ENCODE measurements at places on chromosomes 4 and X.

DNA sequence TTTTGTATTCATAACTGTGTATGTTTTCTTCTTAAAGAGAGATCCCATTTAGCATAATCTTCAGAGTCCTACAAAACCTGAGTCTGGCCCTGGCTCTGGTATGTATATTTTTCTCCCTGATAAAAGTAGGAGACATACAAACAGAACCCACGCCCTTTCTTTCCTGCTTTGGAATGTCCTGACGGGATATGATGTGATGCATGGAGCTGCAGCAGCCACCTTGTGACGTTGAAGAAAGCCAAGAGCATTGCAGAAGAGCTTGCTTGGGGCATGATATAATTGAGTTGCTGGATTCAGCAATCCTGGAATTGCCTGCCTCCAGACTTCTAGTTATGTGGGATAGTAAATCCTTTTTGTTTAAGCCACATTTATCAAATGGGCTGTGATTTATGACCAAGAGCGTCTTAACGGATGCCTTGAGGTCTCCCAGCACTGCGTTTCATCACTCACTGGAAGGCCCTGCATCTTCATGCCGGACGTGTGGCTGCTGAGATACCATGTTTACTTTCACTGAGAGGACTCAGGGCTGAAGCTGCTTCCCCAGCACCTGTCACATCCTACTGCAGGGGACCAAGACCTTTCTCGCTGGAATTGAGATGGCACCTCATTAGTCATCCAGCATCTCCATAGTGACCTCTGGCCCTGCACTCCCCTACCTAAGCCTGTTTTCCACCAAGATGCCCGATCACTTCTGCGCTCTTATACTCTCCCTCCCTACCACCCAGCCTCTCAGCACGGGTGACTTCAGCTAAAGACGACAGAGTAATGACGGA, 107.0 kb downstream of the ENPP6 start:
- no peak for DNase-seq

DNA sequence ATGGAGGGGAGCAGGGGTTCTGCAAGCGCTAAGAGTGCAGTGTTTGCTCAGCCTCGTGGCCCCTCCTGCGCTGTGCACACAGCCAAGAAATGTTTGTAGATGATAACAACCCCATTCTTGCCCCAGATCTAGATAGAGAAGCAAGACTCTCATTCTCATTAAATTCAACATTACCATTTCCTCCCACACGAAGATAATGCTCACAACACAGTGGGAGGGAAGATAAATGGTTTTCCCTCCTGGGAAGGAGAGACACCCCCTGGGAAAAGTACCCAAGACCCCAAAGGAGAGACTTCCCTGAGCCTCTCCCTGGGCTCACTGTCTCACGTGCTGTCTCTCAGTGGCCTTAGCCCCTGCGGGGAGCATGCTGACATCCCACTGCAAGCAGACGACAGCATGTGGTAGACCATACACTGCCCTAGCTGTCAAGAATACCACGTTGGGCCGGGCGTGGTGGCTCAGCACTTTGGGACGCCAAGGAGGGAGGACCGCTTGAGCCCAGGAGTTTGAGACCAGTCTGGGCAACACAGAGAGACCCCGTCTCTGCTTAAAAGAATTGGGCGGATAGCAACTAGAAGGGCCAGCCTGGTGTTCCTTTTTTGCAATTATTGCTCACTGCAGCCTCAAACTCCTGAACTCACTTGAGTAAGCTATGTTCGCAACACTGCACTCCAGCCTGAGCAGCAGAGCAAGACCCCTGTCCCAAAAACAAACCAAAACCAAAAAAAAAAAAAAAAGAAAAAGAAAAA, 34.9 kb upstream of the IQSEC2 start:
- no peak for DNase-seq

GRCh38 chr4:23135792-23136645, 443.3 kb downstream of the GBA3 start:
- no peak for DNase-seq

- DNase-seq, result no peak
Observed at GRCh38 chr4:54783402-54784110, 125.8 kb downstream of the KIT start.

DNA sequence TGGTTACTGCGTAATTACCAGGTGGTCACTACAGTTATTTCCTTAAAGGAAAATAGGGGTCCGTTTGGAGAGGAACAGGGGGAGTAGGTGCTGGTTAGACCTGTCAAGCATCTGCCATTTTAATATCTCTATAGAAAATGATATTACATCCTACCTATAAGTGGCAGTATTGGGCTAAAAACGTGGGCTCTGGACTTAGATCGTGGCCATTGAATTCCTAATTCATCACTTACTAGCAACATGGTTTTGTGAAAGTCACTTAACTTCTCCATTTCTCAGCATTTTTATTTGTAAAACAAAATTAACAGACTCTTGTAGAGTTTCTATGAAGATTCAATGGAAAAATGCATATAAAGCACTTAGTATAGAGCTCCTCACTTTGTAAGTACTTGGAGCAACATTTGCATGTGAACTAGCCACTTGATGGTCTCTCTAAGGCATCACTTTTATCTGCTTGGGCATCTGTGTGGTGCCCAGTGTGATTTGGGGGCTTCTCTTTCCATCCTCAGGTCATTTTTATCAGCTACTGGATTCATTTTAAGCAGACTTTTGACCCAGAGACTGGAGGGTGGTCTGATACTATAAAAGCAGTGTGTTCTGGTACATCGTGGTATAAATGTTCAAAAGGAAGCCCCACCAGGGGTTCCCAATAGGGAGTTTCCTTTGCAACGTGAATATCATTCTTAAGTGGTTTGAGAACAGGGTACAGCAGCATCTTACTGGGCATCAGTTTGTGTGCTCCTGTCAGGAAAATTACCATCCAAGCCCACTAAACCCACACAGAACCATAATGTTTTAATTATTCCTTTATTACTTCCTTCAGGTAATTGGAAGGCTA, 42.7 kb upstream of the RASSF6 start:
- DNase-seq, result no peak

- no peak for DNase-seq
Observed at GRCh38 chrX:137194164-137194563, 160.4 kb upstream of the GPR101 start.
